ENCODE measurements at places on chromosomes 2 and 18. TPM values are rescaled to one million over a fixed set of nuclear protein-coding genes. Genes with fewer than 3 reads are reported as not detected.
A peak's percentile ranks its signal among the peaks of the same experiment; 100 is the strongest.

The G6PC2 gene
- not detected for total RNA-seq

The CHRND gene
- total RNA-seq, result not detected

GRCh38 chr18:47407736-47408135 lies 156.3 kb upstream of the SKOR2 start:
- DNase-seq, result no peak

DNA sequence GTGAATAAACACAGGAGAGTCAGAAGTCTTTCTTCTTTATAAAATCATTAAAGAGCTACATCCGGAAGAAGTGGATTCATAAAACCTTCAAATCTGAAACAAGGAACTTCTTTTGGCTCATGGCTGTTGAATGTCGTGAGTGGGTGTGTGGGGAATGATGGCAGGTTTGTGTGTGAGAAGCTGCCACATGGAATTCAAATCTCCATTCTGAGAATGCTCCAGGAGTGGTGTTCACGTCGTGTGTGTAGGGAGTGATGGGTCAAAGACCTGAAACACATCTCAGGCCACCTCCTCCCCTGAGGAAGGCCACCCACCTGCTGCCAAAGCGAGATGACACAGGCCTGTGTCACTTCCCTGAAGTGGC lies 28.9 kb downstream of the FAM228A start:
- DNase-seq, result no peak

DNA sequence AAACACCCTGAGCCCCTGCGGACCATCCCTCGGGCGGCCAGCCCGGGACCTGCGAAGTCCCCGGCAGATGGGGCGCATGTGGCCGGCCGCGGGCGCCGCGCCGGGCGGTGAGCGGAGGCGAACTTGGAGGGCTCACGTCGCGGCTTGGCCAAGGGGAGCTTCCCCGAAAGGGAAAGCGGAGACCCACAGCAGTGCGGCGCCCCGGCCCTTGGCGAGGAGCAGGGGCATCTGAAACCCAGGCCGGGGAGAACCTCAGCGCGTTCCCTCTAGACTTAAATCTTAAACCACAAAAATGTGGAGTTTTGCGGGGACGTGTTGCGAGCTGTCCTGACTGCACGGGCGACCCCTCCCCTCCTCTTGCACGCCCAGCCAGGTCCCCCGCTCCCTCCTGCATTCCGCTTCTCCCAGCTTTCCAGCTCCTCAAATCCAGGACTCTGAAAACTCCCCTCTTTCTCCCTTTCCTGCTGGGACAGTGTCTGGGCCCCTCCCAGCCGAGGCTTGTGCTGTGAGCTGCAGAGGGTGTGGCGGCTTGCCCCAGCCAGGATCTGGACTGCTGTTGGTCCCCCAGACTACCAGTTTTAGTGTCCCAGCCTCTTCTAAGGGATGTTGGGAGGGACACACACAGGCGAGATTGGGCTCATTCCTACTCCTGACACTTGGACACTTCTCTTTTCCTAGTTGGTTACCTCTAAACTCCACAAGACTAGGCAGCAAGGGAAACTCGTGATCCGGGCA lies 1.3 kb downstream of the FMNL2 start:
- peak; percentile 54 for DNase-seq

DNA sequence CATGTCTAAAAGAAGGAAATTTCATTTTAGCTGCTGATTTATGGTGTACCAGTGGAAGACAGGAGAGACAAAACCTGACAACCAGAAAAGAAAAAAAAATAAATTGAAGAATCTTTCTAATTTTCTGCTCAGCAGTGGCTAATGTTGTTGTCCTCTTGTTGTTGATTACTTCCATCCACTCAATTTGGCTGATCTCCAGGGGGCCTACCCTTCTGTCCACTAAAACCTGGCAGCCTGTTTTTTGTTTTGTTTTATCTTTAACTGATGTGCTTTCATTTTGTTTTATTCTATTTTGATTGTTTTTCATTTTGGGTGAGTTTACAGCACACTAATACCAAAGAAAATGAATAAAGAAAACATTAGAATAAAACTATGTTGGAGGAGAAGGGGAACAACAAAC lies 27.4 kb downstream of the TFPI start:
- DNase-seq, result no peak

Data from endothelial cell of umbilical vein (primary cell).